Activated CD8-positive, alpha-beta memory T cell treated with anti-CD3 and anti-CD28 coated beads, Interleukin-2, amount 10 ng/mL, durations not matched to agents 7 days and 5 days (primary cell): ENCODE measurements at places on chromosomes 1 and 21. TPM values are rescaled to one million over a fixed set of nuclear protein-coding genes. Genes with fewer than 3 reads are reported as not detected.

The AIRE gene
- 0.33 TPM for total RNA-seq

DNA sequence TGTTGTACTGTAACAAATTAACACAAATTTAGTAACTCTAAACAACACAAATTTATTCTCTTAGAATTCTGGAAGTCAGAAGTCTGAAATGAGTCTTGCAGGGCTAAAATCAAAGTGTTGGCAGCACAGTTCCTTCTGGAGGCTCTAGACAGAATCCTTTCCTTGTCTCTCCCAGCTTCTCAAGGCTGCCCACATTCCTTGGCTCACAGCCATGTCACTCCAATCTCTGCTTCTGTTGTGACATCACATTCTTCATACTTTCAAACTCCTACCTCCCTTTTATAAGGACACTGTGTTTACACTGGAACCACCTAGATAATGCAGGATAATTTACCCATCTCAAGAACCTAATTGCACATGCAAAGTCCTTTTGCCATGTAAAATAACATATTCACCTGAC is 225.0 kb upstream of the PRMT6 start:
- DNase-seq: no peak

- no peak for DNase-seq
Observed at GRCh38 chr1:199291022-199291740, 652.3 kb downstream of the PTPRC start.

The CASZ1 gene
- total RNA-seq: 8.8 TPM

The MEX3A gene
- 0.06 TPM for total RNA-seq

DNA sequence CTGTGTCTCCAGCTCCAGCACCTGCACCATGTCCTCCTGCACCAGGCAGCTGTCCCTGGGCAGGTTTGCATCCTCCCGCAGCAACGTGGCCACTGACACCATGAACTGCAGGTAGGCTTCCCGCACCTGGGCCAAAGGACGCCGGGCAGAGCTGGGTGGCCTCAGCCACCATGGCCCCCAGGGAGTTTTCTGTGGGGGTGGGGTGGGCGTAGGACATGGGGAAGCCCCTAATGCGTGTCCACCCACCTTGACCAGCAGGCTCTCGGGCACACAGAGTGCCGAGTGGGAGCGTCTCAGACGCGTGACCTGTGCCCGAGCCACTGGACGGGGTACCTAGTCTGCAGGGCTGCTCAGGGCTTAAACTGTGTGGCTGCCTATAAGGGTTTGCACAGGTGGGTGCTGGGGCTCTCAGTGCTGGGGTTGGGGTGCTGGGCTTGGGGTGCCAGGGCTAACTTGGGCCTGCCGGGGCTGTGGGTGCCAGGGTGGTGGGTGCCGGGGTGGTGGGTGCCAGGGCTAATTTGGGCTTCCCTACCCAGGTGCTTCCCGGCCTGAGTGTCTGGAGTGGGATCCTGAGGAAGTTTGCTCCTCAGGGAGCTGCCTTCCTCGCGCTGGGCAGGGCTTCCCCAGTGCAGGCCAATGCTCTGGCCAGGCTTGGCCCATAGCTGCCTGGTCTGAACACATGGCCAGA is 17.7 kb downstream of the PRXL2B start:
- no peak for DNase-seq

DNA sequence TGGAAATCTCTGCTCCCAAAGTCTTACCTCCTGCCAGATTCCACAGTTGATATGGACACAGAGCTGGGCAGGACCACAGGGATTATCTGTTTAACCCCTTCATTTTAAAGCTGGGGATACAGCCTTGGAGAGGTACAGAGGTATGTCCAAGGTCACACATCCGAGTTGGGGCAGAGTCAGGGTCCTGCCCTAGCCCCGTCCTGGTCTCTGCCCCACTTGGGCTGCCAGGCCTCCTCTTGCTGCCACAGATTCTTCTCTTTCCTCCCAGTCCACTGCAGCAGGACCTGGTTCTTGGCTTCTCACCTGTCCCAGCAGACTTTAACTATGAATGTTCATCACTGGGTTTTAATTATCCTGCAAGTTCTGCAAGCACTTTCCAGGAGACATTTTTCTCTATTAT is 258.3 kb downstream of the MATN1 start:
- DNase-seq: no peak

DNA sequence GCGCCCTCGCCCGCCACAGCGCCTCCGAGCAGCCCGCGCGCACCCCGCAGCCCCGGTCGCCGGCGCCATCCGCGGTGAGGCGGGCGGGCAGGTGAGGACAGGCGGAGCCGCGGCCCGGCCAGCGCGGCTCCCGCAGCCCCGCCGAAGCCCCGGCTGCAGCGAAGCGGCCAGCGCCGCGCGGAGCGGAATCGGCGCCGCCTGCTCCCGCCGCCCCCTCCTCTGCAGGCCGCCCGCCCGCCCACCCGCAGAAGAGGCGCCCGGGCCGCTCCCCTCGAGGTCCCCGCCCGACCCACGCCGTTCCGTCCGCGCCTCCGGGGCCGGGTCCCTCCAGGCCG is 1.3 kb downstream of the PRDM16 start:
- DNase-seq: no peak

The ZYG11A gene
- 0.35 TPM for total RNA-seq

DNA sequence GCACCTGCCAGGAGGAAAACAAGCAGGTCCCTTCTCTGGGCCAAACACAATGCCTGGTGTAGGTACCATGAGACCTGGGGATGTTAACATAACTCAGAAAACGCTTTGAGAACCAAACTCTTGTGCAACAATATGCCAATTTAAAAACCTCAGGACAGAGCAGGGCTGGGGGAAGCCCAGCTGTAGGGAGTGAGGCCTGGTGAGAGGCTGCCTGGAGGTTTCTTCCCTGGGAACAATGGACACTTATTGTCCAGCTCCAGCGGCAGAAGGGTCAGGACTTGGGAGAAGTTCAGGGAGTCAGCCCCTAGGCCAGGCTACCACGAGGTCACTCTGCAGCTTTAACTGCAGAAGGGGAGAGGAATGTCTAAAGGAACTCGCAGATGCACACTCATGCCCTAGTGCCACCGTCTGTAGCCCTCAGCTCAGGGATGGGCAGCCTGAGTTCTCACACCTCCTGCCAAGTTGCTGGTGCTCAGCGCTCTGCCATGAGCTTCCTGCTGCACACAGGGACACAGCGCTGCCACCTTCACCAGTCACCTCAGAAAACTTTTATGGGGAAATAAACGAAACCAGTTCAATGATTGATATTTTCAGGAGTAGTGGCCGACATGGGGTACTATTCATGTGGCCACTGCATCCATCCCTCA is 8.5 kb downstream of the GPR157 start:
- no peak for DNase-seq

DNA sequence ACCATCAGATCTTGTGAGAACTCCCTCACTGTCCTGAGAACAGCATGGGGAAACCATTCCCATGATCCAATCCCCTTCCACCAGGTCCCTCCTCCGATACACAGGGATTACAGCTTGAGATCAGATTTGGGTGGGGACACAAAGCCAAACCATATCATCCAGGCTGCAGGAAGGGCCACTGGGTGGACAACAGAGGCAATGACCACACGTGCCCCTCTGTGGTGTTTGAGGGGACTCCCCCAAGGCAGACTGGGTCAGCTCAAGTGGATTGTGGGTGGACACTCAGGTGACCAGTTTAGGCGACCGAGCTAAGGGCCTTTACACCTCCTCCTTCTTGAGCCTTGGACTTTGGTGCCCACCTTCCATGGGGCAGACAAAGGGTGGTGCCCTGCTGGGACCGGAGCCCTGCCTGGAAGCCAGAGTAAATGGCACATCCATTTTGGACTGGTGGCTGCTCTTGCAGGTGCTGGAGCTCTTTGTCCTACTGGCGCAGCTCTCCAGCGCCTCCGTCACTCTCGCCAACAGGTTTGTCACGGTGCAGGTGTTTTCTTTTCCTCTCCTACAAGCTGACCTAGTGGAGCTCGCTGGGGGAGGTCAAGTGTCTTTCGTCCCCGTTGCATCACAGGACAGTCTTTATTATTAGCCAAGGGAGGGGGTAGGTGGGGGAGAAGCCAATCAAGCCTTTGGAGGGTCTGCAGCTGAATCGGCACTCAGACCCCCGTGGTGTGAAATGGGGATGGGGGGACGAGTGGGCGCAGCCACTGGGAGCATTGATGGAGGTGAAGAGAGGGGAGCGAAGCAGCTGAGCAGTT is 37.6 kb downstream of the CRYAA start:
- no peak for DNase-seq

DNA sequence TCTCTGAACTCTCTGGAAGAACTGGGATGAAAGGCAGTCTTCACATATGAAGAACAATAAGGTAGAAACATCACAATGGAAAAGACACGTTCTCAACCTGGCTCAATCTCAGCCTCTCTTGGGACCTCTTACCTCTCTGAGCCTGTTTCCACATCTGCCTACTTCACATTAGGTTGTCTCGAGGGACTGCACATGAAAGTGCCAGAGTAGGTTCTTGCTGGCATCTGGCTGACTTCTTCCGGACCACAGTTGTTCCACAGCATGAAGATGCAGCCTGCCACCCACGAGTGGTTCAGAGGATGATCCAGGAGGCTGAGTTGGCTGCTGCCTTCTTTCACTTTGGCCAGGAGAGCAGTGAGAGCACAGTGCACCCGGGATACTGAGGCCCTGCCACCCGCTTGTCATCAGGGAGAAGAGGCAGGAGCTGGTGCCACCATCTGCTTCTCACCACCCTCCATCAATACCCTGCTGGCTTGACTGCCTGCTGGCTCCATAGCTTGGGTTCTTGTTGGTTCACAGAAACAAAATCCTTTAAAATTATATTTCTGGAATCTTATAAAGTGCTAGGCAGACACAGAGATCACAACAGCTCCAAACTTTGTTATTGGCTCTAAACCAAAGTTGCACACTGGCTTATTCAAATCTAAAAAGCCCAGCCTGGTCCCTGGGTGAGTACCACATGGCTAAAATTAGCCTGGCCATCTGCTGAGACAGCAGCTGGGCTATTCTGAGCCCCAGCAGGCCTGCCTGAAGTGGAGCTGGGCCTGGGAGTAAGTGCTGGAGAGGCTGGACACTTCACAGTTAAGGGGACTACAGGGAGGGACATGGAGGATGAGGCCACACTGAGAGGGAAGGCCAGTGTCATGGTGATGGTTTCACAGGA is 46.9 kb upstream of the LIN9 start:
- DNase-seq: no peak

GRCh38 chr1:207873055-207873890 is 37.7 kb downstream of the CD34 start:
- DNase-seq: peak; percentile 71

GRCh38 chr1:1770102-1770501 is 8.2 kb downstream of the NADK start:
- no peak for DNase-seq

The CLCA1 gene
- not detected for total RNA-seq

GRCh38 chr1:14519976-14520375 is 78.5 kb upstream of the KAZN start:
- no peak for DNase-seq

DNA sequence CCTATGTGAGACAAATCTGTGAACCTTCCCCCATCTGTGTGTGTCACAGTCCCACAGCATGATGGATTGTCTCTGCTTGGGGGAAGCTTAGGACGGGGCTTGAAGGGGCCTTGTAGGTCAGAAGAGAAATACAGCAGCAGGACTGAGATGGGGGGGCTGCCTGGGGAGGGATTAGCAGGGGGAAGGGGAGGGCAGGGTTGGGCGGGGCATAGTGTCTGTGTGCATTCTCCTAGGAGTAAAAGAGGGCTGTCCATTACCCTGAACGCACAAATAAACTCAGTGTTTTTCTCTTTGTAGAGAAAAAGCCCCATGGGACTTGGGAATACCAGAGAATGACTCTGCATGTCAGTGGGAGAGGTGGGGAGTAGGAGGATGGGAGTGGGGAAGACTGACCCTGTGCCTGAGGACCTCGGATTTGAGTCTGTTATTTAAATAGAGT is 16.4 kb downstream of the RNF220 start:
- DNase-seq: no peak

DNA sequence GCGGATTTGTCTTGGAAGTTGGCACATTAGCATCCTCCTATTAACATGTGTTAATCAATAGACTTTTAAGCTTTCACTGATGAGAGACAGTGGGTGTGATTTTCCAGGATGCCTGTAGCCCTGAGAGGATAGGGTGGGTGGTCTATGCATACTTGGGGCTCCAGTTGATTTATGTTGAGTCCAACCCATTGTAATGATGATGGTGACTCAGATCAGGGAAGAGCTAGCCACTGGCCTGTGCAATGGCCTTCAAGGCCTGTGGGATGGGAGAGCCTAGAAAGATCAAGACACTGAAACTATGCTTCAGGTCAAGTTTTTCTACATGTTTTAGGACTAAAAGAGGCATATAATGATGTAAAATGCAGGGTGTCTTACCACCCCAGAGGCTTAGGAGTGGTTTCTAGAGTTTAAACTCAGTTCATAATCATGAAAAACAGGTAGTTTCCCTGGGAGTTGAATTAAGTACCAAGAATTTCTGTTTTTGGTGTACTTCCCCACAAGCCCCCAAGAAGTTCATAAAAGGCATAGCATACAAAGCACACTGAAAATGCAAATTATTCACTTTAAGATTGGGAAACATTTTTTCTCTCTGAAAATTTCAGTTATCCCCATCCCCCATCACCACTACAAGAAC is 19.9 kb downstream of the BEND5 start:
- DNase-seq: no peak

GRCh38 chr1:87712261-87713010 is 383.8 kb downstream of the LMO4 start:
- no peak for DNase-seq

GRCh38 chr1:230280906-230281413 is 145.2 kb downstream of the PGBD5 start:
- no peak for DNase-seq

DNA sequence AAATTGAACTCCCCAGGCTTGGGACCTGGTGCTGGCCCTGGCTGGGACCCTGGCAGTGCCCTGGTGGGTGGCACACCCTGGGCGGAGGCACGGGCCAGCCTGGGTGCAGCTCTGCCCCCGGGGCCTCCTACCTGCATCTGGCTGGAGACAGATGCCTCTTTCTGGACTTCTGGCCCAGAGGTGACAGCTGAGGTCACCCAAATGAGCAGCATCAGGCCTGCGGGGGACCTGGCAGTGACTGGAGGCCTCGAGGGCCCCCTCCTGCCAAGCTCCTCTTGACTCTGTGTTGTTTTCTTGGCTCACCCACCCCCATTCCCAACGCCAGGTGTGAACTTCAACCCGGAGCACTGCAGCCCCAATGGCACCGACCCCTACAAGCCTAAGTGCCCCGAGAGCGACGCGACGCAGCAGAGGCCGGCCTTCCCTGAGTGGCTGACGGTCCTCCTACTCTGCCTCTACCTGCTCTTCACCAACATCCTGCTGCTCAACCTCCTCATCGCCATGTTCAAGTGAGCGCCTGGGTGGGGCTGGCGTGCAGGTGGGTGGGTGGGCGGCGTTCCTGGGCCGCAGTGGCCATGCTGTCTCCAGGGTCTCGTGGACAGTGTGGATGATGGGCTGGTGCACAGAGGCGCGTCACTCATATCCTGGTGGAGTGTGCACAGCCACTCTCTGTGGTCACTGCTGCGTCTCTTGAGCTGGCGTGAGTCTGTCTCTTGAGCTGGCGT is 41.6 kb upstream of the LRRC3 start:
- DNase-seq: no peak

- DNase-seq: no peak
Observed at GRCh38 chr1:54268762-54269297, 68.9 kb downstream of the MRPL37 start.

DNA sequence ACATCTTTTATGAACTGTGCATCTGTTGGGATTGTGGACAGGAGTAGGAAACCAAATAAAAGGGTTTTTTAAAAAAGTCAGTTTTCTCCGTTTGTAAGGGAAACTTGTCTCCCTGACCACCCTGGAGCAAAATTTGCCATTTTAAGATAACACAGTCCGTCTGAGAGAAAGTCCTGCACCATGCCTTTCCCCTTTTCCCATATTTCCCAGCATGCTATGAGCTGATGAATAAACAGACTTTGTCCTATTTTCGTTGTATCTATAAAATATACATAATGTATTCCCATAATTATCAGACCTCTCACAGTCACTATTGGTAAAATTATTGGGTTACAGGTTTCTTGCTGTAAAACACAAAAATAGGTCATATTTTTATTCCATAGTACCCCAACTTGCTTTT is 1.7 kb upstream of the AKT3 start:
- no peak for DNase-seq
